HS-27A (cell line): ENCODE measurements at places on chromosomes 1 and 21.

DNA sequence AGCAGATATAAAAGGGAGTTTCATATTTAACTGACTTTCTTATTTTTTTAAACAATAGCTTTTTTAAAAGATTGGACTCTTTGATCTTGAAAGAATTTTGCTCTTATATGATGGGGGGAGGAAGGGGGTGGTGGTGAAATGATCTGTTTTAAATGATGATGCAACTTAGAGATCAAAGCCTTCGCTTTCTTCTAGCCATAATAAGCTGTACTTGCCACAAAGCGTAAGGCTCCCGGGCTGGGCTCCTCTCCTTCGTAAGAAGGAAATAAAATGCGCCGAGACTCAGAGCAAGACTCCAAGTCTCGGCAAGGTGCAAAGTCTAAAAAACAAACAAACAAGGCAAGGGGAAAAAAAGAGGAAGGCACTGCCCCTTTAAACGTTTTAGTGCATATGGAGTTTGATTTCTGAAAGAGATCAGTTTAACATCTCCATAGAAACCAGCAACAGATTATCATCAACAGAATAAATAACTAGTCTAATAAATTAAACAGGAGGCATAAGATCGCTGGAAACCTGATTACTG is 3.3 kb downstream of the CASZ1 start:
- no peak for DNase-seq

- no peak for DNase-seq
Observed at GRCh38 chr1:60668585-60668984, 413.8 kb upstream of the NFIA start.

DNA sequence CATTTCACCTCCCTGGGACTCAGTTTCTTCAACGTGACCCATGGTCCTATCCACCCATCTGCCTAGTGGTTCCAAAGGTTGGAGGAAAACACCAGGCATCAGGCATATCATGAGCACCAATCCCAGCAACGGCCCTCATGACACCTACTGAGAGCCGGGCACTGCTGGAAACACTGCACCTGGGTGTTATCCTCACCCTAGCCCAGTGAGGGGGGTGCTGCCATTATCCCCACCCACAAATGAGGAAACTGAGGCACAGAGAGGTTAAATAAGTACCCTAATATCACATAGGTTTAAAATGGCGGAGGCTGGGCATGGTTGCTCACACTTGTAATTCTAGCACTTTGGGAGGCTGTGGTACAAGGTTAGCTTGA is 206.9 kb downstream of the MATN1 start:
- no peak for DNase-seq

GRCh38 chr1:162710345-162710744 is 78.1 kb downstream of the DDR2 start:
- no peak for DNase-seq
